ENCODE measurements at places on chromosomes 5 and 9.

- no peak for DNase-seq
Measured at GRCh38 chr5:91158011-91158410, 225.1 kb downstream of the ARRDC3 start.

GRCh38 chr5:169805527-169805934 lies 168.5 kb downstream of the DOCK2 start:
- DNase-seq: peak; percentile 24

DNA sequence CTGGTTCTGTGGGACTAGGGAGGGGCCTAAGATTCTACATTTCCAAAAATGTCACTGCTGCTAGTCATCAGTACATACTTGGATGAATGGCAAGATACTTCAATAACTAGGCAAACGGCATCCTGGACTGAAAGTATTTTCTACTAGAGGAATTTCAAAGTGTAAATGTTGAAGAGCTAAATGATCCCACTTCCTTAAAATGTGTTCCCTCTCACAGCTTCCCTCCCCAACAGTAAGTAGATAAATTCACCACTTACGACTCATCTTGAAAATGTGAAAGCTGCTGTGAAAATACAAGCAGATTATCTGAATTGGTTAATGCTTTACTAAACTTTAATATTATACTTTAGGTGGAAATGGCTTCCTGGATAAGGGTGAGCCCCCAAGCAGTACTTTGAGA lies 1571.5 kb upstream of the WWC1 start:
- no peak for DNase-seq

- peak; percentile 72 for DNase-seq
Measured at GRCh38 chr9:122099271-122099869, 6.3 kb upstream of the TTLL11 start.

DNA sequence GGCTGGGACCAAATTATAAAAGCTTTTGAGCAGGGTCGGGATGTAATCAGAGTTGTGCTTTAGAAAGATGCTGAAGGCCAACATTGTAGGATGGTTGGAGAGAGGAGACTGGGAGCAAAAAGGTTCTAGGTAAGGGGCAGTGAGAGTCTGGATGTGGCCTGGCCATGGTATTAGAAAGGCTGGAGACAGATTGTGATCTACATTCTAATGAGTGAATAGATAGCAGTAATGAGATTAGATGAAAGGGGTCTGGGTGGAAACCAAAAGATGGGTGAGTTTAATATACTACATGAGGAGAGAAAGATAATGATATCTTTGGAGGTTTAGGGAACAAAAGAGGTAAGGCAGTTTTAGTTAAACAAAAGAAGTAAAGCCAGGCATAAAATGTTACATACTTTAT lies 88.8 kb upstream of the SH3GL2 start:
- no peak for DNase-seq

DNA sequence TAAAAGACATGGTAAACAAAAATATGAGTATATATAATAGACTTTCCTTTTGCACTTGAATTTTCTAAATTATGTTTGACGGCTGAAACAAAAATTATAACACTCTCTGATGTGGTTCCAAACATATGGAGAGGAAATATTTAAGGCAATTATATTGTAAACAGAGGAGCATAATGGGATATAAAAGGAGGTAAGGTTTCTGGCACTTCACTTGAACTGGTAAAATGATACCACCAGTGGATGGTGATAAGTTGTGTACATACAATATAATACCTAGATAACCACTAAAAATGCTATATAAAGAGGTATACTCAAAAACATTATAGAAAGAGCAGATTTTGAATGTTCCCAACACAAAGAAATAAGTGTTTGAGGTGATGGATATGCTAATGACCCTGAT lies 192.9 kb upstream of the RAD23B start:
- DNase-seq: no peak

- no peak for DNase-seq
Measured at GRCh38 chr5:107199756-107200155, 471.0 kb downstream of the EFNA5 start.

- DNase-seq: no peak
Measured at GRCh38 chr9:121434969-121435368, 64.7 kb downstream of the GGTA1 start.

GRCh38 chr9:14278291-14278721 lies 35.6 kb downstream of the NFIB start:
- DNase-seq: no peak

GRCh38 chr9:79300068-79300467 lies 271.7 kb upstream of the TLE4 start:
- DNase-seq: no peak

DNA sequence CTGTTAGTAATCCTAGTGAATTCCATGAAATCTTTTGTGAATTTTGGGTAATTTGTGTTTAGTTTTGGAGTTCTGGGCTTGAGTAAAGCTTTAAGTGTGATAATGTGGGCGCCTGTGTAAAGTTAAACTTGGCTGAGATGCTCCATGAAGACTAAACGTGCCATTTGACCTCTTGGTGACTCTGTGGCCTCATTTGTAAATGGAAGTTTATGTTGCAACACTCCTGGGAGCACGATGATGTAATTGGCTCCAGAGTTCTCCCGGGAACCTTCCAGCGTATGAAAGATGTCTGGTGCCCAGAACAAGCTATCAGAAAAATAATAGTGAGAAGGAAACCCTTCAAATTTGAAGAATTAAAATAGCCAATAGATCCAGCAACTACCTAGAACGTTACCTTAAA lies 981.2 kb downstream of the TLE4 start:
- no peak for DNase-seq

DNA sequence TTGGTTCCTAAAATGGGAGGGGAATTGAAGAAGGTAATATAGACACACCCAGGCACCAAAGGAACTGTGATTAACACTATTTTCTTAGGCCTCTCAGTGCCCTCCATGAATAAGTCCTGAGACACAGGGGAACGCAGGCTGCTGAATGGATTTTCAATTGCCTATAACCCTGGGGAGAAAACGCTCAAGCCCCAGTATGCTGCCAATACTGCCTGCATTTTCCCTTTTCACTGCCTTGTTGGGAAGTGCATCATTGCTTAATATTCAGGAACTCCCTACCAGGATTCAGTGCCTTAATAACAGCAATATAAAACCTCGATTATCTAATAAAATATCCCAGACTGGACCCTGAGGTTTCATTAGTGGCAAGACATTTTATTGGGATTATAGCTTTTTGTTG lies 25.4 kb downstream of the APBA1 start:
- no peak for DNase-seq

- no peak for DNase-seq
Measured at GRCh38 chr9:21078702-21079101, 960 bp upstream of the IFNB1 start.

GRCh38 chr9:124626276-124626675 lies 119.1 kb upstream of the NR5A1 start:
- no peak for DNase-seq

DNA sequence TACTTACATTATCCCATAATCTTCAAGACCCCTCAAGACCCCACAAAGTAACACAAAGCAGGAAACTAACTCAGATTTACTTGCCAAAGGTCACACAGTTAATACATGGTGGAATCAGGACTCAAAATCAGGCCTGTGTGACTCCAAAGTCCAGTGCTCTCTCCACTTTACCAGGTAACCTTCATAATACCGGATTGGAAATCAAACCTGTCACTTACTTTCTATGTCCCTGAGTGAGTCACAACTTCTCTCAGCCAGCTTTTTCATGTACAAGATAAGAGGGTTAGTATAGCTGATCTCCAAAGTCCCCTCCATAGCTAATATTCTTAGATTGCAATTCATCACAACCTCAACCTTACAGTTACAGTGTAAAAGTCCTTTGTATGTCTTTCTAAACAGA lies 17.1 kb downstream of the STRBP start:
- no peak for DNase-seq

DNA sequence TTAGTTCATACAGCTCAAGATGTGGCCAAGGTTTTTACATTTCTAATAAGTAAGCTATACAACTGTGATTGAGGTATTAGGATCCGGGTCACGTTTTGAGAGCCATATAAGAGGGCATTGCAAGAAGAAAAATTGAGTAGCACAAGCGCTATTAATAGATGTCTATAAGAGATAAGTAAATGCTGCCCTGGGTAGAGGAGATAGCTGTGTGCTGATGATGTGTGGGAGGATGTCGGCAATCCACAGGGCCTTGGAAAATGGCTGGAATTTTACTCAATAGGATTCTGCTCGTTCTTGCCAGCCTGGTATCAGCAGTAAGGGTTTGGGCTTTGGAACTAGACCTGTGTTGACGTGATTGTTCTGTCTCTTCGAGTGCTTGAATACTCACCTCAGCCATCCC lies 41.6 kb downstream of the CSF1R start:
- DNase-seq: no peak

DNA sequence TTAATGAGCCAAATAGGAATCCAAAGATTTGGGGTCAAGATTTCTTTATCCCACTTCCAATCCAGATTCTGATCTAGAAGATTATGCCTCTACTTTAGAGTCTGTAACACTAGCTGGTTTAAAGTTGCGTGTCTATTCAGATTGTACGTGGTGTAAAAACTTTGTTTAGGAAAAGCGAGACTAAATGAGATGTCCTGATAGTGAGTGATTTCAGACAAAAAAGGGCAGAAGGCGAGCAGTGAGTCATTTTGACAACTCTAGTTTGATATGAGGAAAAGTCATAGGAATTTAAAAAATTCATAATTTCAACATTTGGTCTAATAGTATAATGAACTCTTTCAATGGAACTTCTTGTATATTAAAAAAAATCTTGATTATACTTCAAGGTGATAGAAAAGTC lies 119.6 kb upstream of the KLF9 start:
- no peak for DNase-seq

GRCh38 chr9:13588151-13589033 lies 308.9 kb upstream of the MPDZ start:
- DNase-seq: no peak

GRCh38 chr9:19967888-19968459 lies 179.1 kb upstream of the SLC24A2 start:
- DNase-seq: no peak

- no peak for DNase-seq
Measured at GRCh38 chr9:134321531-134321930, 4.7 kb upstream of the RXRA start.

DNA sequence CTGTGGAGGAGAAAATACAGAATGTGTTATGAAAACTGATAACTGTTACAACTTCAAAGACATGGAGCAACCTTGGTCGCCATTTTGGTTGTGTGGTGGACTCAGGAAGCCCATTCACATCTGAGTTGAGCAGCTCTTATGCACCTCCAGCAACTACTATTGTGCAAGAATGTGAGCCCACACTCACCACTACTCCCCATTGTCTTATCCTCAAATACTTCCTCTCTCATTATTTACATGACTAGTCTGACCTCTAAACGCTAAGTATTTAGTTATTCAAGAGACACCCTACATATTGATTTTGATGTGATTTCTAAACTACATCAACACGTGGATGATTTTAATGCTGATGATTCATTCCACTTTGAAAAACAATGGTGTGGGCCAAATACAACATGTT lies 516.6 kb upstream of the CLINT1 start:
- no peak for DNase-seq

DNA sequence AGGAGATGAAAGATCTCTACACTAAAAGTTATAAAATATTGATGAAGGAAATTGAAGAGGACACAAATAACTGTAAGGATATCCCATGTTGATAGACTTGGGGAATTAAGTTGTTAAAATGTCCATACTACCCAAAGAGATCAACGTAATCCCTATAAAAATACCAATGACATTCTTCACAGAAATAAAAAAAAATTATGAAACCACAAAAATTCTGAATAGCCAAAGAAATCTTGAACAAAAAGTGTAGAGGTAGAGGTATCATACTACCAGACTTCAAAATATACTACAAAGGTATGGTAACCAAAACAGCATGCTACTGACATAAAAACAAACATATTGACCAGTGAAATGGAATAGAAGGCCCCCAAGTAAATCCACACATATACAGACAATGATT lies 71.5 kb upstream of the ELL2 start:
- DNase-seq: no peak

GRCh38 chr9:115241641-115242040 lies 123.7 kb upstream of the TNC start:
- no peak for DNase-seq

DNA sequence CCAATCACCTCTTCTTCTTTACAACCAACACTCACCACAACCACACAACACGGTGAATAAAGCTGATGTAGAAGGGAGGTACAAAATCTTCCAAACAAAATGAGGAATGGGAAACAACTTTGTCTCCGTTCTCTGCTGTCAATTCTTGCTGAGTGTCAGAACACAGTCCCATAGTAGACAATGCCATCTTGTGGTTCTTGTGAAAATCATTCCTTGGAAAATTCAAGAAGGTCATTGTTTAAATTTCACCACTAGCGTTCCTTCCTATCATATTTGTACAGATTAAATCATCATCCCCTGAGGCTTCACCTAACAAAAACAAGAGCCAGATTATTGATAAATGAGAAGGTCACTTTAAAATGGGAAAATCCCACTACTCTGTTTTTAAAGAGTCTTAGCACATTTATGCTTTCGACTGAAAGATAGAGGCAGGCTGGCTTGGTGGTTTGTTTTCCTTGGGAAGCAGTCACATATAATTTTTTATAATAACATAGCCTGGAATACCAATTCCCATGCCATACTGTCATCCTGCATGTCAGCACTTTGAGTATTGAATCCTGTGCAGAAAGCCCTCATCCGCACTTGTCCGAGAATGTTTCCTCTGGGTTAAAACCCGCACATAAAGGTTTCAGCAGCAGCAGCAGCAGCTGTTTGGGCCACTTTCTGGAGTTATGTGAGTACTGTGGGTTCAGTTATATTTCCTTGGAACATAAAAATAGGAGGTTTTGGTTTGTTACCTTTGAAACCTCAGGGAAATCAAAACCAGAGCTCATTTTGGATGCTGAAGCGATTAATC lies 395.0 kb upstream of the SMARCA2 start:
- DNase-seq: no peak

- DNase-seq: no peak
Measured at GRCh38 chr5:2896371-2897275, 145.1 kb upstream of the IRX2 start.

GRCh38 chr5:132070460-132071337 lies 2.9 kb upstream of the CSF2 start:
- DNase-seq: no peak

DNA sequence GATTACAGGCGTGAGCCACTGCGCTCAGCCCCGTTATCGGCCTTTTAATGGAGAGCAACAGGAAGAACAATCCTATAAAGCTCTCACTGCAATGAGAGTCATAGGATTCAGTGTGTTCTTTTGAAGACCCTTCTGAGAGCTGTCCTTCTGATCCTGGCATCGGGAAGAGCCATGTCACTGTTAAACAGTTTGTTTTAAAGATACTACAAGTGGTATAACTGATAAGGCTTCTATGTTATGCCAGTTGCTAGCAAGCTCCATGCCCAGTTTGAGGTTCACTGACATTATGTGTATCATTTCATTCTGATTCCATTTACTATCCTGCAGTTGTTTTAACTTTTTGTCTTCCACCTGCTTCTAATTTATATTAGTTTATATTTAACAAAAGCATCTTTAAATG lies 55.8 kb downstream of the GNAQ start:
- no peak for DNase-seq

All from activated T-helper 1 cell treated with anti-CD3 and anti-CD28 coated beads, Interleukin-2, amount 50 U/mL, for 16 hours (primary cell).